NB4 (cell line): ENCODE measurements at places on chromosomes 2 and 18.
A peak's percentile ranks its signal among the peaks of the same experiment; 100 is the strongest.

DNA sequence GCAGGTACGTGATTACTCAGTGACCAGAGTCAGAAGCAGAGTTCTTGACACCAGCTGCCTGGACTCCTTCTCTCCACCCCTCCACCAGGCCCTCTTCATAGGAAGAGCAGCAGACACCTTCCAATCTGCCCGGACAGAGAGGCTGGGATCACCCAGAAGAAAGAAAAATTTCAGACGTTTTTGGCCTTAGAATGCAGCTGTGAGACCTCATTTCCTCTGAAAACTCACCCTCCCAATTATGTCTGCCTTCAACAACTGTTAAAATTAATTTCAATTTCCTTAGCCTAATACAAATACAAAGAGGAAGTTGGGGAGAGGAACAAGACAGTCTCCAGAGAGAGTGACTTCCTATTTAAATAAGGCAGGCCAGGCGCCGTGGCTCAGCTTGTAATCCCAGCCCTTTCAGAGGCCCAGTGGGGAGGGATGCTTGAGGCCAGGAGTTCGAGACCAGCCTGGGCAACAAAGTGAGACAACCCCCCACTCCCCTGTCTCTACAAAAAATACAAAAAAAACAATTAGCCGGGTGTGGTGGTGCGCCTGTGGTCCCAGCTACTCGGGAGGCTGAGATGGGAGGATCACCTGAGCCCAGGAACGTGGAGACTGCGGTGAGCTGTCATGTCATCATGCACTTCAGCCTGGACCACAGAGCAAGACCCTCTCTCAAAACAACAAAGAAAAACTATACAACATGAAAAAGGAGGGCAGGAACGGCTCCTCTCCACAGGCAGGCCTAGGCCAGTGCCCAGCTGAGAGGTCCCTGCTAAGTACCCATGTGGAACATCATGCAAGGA lies 1.6 kb downstream of the SLC66A2 start:
- peak; percentile 93 for DNase-seq

DNA sequence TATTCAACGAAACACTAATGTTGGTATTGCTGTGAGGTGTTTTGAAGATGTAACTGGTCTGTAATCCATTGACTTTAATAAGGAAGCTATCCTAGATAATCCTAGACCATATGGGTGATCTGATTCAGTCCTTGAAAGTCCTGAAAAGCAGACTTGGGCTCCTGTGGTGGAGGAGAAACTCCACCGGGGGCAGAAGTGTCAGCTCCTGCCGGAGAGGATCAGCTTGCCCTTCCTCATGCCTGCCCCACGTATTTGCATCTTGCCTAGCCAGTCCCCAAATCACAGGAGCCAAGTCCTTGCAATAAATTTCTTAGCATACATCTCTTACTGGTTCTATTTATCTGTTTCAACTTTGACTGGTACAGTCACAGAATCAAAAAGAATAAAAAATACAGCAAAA lies 144.2 kb upstream of the DLGAP1 start:
- no peak for DNase-seq

- no peak for DNase-seq
Observed at GRCh38 chr18:67072791-67073190, 443.7 kb downstream of the DSEL start.

DNA sequence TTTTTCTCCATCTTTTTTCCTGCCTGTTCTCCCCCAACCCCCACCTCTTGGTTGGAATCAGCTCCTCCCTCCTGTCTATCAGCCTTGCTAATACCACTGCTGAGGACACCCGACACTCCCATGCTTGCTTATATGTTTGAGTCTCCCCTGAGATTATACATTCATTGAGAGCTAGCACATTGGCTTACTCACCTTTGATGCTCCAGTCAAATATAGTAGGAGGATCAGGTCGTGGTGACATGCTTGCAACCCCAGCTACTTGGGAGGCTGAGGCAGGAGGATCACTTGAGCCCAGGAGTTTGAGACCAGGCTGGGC lies 91.5 kb upstream of the CCBE1 start:
- DNase-seq, result no peak

DNA sequence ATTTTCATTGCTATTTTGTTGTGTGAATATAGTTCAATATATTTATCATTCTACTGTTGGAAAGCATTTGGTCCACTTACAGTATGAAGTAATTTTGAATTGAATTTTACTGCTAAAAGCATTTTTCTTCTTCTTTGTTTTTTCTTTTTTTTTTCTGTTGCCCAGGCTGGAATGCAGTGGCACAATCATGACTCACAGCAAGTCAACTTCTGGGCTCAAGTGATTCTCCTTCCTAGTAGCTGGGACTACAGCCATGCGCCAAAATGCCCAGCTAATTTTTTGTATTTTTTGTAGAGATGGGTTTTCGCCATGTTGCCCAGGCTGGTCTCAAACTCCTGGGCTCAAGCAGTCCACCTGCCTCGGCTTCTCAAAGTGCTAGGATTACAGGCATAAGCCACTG lies 2.4 kb upstream of the ETAA1 start:
- DNase-seq, result no peak

- DNase-seq, result no peak
Observed at GRCh38 chr2:143451642-143452281, 322.5 kb downstream of the ARHGAP15 start.

DNA sequence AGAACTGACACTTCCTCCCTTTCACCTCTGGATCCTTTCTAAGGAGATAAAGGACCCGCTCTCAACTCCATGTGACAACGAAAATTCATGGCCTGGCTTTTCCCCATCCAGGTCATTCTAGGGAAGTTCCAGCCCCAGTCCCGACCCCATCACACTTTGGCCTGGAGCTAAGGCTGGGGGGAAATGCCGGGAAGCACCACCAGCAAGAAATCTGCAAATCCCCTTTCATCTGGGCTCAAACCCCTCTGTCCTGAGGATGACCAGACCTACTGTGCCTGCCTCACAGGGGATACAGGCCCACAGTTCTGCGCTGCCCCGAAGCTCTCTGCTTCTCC lies 1.3 kb downstream of the SIX2 start:
- DNase-seq, result no peak

- DNase-seq, result no peak
Observed at GRCh38 chr2:15935675-15936074, 4.7 kb upstream of the MYCN start.

DNA sequence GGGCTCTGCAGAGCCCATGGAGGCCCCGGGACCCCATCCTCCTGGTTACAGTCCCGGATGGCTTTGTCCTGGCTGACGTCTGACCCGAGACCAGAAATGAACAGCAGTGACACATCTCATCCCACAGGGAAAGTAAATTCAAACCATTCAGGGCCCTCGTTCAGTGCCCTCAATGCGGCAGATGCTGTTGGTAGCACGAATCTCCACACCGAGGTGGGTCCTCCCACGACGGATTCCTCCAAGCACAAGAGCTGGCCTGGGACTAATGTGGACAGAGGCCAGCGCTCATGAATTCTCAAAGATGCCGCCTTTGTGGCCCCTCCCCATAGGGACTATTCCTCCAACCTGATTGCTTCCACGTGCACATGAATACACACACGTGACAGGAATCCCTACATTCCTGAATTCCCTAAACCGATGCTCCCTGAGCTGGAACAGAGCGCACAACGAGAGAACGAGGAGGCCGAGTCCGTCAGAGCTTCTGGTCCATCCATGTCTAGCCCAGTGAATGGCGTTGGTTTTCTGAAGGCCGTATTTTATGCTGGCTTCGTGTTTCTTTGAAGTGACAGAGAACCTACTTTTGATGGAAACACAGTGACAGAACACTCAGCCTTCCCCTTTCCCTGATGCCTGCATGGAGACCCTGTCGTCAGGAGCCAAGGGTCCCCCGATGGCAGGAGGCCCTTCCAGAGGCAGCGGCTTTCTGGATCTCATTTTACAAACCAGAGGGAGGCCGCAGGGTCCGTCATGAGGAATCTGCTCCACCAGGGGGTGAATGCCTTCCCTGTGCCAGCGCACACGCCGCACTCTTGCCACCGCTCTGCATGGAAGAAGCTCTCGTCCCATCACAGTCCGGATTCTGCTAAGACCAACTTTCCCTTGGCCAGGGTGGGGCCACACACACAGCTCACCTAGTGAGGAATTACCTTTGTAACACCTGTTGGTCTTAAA lies 64.3 kb upstream of the SNTG2 start:
- no peak for DNase-seq

DNA sequence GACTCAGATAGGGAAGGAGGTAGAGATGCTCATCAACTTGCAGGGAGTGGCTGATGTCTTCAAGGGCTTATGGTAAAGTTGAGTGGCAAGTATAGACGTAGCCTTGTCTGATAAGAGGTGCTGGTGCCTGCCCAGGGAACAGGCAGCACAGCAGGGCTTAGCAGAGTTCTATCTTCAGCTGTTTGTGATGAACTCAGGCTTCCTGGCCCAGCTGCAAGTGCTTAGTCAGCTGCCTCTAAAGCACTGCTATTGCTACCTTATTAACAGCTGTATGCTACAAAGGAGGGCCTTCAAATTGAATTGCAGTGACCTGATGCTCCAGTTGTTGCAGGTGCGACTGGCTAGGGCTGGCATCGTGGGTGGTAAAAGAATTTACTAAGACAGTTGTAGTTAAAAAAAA lies 82.1 kb downstream of the TSN start:
- no peak for DNase-seq

- DNase-seq, result peak; percentile 30
Observed at GRCh38 chr2:100643906-100644501, 81.2 kb downstream of the PDCL3 start.

DNA sequence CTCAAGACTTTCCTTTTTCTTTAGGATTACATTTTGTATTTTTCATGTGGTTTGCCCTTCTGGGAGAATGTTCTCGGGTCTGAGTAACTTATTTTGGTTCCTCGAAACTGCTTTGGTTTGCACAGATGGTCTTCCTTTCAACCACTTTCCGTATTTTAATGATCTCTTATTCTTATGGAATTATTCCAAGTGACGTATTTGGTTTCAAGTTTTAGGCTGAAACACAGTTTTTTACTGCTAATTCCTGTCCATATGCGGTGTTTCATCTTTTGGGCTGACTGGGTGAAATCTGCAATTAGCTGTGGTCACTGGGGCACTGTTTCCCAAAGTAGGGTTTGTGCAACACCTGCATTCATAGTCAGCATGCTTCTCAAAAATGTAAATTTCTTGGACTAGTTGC lies 122.7 kb downstream of the CAPN13 start:
- no peak for DNase-seq
